Stimulated activated CD8-positive, alpha-beta memory T cell treated with anti-CD3 and anti-CD28 coated beads, Interleukin-7, amount 100 ng/mL, for 48 hours (primary cell): ENCODE measurements at places on chromosomes 12 and 14.
A peak's percentile ranks its signal among the peaks of the same experiment; 100 is the strongest.

GRCh38 chr12:6604259-6605029 is 2.7 kb downstream of the CHD4 start:
- DNase-seq = no peak

GRCh38 chr14:31265701-31266398 is 58.3 kb upstream of the HECTD1 start:
- DNase-seq = no peak

GRCh38 chr14:81315341-81315740 is 84.8 kb downstream of the STON2 start:
- no peak for DNase-seq

DNA sequence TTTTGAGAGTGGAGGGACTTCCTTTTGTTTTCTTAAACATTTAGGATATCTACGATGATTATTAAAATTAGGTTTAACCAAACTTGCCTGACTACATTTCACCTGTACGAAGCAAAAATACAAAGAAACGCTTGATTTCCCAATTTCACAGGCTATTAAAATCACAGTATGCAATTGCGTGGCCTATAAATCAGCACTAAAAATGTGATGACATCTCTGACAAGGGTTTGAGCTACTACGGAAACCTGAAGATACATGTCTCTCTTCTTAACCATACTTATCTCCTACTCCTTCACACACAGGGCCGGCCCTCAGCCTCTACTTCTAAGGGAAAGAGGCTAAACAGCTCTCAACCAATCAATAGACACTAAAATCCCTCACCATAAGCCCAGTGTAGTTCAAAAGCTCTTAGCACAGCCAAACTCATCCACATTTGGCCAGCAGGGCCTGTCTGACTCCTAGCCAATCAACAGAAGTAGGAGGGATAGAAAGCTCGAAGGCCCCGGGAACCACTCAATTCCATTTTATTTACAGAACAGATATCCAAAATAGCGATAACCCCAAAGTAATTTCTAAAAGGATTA is 137.3 kb downstream of the FOXN3 start:
- no peak for DNase-seq

- DNase-seq = no peak
These were observed 101.7 kb upstream of the MAX start for GRCh38 chr14:65204056-65204455.

DNA sequence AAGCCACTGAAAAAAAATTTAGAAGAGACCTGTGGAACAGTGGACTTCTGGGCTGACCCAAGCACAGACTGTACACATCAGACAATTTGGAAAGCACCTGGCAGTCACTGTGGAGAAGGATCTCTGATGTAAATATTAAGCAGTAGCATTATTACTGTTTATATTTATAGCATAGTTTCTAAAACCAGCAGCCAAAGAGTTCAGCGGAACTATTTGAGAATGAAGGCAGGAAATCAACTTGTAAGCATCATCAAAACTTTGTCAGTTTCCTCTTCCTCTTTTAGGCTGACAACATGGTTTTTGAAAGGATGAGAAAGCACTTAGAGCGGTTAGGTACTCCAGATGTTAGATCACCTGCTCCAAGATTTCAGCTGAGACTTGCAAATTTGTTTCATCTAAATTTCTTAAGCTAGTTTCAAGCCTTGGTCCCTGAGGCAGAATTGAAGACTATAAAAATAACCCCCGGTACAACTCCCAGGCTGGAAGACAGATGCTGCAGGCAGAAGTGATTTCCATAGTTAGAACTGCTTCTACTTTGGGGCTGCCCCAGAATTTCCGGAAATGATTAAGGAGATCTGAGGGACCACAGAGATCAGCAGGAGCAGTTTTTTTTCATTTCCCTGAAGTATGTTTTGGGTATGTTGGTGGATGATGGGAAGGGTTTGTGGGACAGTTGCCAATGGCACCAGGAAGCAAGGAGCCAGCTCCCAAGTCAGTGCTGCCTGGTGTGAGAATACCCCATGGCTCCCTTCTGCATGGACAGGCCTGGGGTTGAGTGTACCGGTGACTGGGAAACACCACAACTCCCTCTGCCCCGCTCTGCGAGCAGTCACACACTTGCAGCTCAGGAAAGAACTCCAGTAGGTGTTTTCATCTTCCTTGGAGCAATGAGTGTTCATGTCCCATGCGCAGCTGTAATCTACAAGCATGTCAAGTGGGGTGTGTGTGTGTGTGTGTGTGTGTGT is 354.5 kb downstream of the NUAK1 start:
- DNase-seq = no peak

- DNase-seq = no peak
These were observed 54.0 kb upstream of the CDKN3 start for GRCh38 chr14:54342806-54343205.

DNA sequence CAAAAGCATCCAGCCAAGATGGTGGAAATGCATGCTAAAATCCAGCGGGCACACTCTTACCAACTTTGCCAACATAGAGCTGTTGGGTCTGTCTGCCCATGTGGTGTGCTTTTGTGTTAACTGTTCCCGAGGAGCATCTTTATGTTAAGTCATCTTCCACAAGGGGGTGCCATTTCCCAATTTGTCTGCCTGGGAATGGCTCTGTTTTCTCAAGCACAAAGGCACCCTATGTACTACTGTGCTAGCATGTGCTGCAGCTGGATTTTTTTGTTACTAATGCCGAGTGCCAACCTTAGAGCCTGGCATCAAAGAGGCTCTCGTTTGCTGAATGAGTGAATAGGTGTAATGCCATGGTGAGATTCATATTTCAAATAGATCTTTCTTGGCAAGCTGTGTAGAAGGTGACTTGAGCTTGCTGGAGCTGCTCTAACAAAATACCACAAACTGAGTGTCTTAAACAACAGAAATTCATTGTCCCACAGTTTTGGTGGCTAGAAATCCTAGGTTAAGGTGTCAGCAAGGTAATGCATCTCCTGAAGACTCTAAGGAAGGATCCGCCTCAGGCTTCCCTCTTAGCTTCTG is 74.3 kb downstream of the TRHDE start:
- DNase-seq = no peak

- DNase-seq = no peak
These were observed 8.6 kb downstream of the SLC25A29 start for GRCh38 chr14:100297320-100298300.

GRCh38 chr14:20662968-20663732 is 21.2 kb upstream of the RNASE4 start:
- peak; percentile 74 for DNase-seq

- DNase-seq = no peak
These were observed 46.2 kb downstream of the PAWR start for GRCh38 chr12:79644274-79645234.
